ENCODE measurements at places on chromosomes 13 and 19.

DNA sequence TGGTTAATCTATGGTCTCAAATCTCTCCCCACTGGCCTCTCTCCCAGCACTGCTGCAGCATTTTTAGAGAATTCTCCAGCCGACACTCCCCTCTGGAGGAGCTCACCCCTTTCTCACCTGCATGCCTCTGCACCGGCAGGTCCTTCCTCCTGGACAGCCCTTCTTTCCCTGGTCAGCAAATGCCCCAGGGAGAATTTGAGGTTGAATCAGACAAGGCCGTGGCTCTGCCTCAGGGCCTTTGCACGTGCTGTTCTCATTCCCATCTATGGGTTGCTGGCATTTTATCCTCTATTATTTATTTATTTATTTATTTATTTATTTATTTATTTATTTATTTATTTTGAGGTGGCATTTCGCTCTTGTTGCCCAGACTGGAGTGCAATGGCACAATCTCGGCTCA is 1.4 kb upstream of the DOCK6 start:
- DNase-seq, result no peak

GRCh38 chr13:64684685-64685431 is 2545.3 kb downstream of the PCDH9 start:
- no peak for DNase-seq

- DNase-seq, result no peak
These were observed 51.5 kb upstream of the GTF3A start for GRCh38 chr13:27372896-27373295.

GRCh38 chr13:97275776-97276501 is 53.8 kb downstream of the MBNL2 start:
- DNase-seq, result no peak

- DNase-seq, result no peak
These were observed 1597.1 kb upstream of the MIR17HG start for GRCh38 chr13:89750371-89750770.

DNA sequence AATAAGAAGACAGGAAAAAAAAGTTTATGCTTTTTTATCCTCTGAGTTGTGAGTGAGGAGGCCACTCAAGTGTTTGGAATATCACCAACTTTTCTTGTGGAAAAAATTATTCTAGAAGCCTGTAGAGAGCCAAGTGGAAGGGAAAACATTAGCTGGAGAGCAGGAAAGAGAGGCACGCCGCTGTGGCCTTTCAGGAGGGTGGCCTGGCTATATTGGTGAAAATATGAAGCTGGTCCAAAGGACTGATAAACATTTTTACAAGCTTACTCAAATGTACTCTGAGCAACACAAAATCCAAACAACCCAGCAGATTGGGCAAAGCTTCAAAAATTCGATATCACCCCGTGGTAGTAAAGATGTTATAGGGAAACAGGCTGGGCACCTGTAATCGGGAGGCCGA is 2.3 kb upstream of the EIF3G start:
- no peak for DNase-seq

DNA sequence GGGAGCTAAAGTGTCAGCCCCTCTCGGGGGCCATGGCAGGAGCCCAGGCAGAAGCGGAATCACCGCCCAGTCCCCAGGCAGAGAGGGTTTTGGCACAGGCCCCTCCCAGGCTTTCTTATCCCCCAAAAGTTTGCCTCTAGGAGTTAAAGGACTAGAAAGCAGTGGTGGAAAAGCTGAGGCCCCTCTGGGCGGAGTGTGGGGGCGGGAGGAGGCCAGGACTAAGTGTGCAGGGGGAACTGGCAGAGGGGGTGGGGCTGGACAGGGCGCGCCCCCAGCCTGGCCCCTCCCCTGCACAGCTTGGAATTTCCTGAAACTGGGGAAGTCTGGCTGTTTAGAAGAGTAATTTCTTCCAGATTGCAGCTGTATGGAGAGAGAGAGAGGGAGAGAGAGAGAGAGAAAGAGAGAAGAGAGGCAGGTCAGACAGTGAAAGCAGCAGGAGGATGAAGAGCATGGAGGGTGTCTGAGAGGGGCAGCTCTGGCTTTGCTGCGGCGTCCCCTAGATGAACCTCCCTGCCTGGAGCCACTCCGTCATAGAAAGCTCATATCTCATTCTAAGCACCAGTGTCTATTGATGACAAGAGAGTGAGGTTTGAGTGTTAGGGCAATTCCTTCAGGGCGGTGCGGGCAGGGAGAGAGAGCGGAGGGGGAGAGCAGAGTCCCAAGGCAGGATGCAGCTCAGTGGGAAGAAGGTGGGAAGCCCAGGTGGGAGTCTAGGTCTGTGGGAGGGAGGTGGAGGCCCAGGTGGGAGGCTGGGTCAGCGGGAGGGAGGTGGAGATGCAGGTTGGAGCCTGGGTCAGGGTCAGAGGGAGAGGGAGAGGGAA is at the start of gene CDC42EP5:
CDC42EP5 (minus strand) TSS at position 226 of the 821 bp plus-strand sequence. CDS start 7,749 bp downstream, outside the sequence.
- no peak for DNase-seq

GRCh38 chr13:49066856-49067255 is 91.1 kb downstream of the FNDC3A start:
- no peak for DNase-seq

- no peak for DNase-seq
These were observed 722 bp upstream of the ICAM1 start for GRCh38 chr19:10270180-10270615.

Data from dorsolateral prefrontal cortex (tissue), 122 donors.